ENCODE measurements at places on chromosomes 6 and 20.

GRCh38 chr6:146851837-146852236 lies 253.1 kb downstream of the ADGB start:
- no peak for DNase-seq

DNA sequence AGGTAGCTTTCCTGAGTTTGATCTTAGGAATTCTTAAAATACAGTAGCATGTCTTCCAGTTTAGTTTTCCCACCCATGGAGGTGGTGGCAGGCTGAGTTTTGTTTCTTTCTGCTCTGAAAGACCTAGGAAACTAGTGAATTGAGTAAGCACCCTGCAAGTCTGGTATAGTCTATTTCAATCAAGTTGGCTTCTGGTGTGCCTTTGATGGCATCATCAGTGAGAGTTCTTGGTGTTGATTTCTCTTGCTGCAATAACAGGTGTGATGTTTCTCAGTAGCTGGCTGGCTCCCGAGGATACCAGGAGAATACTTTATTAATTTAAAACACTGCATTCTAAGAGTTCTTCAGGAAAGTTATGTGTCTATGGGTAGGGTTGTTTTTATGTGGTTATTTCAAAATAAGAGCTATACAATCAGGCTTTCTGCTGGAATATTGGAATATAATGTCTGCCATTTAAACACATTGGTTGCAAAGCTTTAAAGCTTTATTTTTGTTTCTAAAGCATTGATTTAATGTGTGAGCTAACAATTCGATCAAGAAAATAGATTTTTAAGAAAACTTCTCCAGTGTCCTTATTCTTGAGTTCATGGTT lies 19.0 kb downstream of the VAPB start:
- DNase-seq, result no peak

- no peak for DNase-seq
Measured at GRCh38 chr20:61957961-61958715, 107.5 kb downstream of the TAF4 start.

DNA sequence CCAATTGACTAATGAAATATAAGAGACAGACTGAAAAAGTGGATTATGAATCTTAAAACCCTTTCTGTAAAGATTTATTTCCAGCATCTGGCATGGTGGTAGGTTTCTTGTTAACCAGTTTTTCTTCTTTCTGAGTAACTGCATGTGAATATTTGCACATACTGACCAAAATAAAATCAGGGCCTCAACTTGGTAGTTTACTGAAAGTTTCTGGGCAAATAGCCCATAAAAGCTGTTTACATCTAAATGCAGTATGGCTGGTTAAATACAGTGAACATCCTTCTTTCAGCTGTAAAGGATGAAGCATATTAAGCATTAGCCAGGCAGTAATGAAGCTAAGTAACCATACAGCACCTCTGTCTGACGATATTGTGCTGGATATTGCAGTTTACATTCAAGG lies 83.6 kb upstream of the EYS start:
- no peak for DNase-seq

DNA sequence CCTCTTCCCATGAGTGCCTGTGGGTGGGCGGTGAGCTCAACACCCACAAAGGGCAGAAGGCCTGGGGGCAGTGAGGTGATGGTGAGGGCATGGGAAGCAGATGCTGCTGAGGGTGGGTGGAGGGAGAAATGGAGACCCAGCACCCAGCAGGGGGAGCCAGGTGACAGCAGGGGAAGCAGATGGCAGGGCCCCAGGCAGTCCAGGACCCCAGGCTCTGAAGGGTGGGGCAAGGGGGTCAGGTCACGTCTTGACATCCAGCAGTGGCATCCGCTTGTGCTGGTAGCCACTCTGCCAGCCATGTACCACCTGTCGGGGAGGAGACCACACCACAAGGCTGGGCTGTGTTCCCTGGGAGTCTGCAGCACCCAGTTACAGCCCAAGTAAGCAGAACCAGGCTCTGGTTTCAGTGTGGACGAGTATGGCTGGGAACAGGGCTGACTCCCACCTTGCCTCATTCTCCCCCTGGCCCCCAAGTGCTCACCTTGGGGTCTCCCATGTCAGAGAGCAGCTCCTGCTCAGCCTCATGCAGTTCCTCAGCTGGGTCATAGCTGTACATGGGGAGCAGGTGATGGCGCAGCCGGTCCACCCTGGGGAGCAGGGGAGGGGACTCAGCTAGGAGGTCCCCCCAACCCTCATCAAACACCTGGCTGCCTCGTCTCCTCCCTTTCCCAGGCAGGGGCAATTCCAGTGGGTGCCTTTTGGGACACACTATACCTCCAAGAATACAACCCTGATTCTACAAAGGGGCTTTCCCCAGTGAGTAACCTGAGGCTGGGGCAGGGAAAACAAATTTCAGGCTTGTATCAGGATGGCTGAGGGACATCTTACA lies 2.0 kb downstream of the SMIM29 start:
- no peak for DNase-seq

DNA sequence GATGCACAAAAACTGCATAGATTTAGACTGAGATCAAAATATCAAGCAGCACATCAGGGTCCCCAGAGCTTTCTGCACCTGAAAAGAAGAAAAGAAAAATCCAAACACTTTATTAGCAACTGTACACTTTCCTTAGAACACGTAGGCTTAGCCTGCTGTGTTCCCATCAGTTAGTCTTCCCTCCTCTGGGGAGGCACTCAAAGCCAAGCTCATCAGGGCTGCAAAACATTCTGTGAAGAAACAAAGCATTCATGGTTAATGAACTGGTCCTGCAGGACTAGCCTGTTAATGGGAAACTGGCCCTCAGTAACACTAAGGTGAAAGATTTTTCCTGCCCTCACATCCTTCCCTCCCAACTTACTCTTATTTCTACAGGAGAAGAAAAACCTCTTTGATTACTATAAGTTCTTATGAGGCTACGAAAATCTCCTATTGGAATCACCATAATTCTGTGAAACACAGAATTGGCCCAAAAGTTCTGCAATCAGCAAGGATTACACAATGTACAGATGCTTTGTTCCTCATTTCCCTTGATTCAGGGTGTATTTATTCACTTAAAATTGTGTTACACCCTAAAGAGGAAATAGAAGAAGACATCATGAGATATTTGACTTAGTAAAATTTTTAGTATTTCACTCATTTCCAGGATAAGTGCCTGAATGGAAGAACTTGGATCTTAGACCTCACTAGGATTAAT lies 901.0 kb upstream of the MAP3K7 start:
- DNase-seq, result no peak

- no peak for DNase-seq
Measured at GRCh38 chr6:73636048-73636447, 17.7 kb downstream of the SLC17A5 start.

DNA sequence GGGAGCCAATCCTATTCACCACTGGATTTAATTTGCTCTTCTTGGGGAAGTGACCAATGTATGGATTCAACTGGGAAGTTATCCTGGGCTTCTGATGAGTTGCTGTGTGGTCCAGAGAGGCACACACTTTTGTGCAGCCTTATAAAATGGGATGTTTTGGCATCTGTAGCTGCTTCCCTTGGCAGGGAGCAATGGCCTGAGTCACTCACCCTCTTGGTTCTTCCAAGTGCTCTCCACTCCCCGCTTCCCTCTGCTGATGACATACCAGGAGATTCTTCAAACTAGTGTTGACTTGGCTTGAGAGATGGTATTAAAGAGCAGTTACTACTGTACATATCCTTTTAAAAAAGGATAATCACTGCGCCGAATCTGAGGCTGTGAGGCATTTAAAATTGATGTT lies 105.8 kb downstream of the JARID2 start:
- DNase-seq, result no peak

- no peak for DNase-seq
Measured at GRCh38 chr6:44036699-44037101, 90.6 kb downstream of the MRPL14 start.

DNA sequence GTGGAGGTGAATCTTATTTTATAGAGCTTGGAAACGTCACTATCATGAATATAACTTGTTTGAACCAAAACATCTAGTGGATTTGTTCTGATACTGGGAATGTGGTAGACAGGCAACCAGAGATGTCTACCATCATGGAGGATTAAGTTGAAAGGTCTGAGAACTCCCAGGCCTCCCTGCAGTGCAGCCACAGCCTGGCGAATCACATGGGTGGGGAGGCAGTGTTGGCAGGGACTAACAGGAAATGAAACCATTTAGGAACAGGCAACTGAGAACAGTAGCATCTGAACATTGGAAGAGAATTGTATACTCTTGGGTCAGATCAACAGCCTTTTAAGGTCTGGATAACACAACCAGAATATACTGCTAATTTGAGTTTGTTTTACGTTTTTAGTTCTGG lies 22.3 kb upstream of the CEP162 start:
- no peak for DNase-seq

DNA sequence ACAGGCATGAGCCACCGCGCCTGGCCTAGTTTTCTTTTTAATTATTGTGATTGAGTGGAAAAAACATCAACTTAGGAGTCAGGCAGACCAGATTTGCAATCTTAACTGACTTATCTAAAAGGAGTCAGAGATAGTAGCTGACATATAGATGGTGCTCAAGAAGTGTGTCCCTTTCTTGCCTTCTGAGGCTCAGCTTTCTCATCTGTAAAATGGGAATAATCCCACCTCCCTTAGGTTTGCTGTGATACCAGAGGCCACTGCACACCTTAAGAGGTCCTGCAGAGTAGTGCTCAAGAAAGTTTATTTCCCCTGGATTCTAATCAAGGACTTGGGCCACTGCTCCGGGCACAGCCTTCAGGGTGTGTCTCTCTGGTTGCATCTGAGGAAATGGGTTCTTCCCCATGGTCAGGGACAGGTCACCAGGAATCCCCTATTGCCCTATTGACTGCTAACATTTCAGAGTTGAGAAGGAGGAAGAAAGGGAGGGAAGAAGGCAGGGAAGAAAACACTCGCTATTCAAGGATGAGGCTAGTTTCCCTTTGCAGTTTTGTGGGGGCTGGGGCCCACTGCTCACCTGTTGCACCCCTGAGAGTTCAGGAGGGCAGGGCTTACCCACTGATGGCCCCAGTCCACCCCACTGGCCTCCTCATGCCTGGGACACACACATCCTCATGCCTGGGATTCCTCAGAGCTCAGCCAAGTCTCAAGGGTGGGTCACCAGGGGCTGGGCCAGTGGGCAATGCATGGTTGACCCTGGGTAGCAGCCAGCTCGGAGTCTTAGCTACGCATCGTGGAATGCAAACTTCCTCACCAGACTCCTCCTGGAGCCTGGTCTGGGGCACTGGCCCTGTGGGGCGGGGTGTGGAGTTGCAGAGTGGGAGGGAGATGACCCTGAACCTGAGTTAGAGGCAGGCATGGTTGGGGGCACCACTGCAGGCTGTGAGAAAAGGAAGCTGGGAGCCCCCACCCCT lies 21.2 kb downstream of the C6orf132 start:
- no peak for DNase-seq

DNA sequence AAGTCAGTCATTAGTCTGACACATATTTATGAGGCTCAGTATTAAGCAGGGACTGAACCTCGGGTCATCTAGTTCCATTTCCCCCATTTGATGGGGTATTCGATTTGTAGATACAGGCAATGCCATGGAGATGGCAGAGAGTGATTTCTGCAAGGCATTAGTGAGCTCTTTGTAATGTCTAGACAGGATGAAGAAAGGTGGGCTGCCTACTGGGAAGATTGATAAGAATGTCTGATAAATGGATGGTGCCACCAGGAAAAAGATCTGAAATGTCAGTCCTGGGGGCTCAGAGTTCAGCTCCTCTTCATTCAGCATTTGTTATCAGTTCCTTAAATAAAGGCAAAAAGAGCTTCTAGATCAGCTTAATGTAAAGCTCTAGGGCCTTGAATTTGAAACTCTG lies 51.4 kb downstream of the HS3ST5 start:
- DNase-seq, result no peak

DNA sequence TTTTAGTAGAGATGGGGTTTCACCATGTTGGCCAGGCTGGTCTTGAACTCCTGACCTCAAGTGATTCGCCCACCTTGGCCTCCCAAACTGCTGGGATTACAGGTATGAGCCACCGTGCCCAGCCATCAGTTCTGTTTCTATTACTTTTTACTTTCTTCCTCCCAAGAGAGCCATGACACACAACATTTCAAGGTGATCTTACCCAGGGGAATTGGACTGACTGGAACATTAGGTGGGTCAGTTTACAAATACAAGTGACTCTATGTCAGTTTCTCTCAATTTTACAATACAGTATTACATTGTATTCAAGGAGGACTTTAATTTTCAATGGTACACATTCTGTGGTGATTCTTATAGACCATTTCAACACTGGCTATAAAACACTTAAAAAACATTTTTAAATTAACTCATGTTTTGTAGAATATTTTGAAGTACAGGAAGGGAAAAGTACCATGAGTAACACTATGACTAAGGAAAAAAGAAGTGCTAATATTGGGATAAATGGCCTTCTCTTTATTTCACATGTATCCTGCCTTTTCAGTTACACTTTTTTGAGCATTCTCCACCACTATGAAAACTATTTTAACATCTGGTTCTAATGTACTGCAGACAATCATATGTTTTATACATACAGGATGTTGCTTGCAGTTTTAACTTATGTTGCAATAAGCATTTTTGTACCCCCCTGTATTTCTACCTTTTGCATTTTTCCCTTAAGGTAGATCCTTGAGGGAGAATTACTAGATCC lies 8.4 kb downstream of the TPBG start:
- DNase-seq, result no peak

DNA sequence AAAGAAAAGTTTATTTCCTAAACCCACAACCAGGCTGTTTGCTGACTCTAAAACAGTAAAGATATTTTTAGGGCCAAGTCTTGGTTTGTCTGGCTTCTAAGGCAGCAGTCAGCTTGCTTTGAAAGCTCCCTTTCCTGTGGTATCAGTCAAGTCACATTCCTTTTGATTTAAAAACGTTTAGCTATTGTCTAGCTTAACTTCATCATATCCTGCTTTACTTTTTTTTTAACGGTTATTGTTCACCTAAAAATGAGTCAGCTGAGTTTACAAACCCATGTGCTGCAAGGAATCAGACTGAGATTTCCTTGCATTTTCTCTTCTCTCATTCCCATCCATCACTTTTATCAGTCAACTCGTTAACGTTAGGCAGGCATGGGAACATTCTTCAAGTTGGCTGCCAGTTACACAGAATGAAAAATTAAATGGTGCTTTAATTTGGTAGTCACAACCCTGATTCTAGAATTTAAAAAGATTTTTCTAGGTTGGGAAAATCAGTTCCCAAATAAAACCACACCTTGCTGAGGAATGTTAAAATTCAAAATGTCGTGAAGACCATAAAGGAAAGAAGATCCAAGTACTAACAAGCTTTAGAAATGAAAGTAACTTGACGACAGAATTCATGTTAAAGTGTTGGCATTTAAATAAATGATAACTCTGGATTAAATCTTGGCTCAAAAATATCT lies 45.9 kb downstream of the ELOVL5 start:
- DNase-seq, result no peak

GRCh38 chr20:46683011-46683667 lies 6.1 kb downstream of the TP53RK start:
- DNase-seq, result no peak

- DNase-seq, result no peak
Measured at GRCh38 chr20:50475681-50476292, 34.4 kb upstream of the PTPN1 start.

- no peak for DNase-seq
Measured at GRCh38 chr6:56458324-56458884, 184.3 kb downstream of the DST start.

- no peak for DNase-seq
Measured at GRCh38 chr6:135346747-135347146, 150.8 kb downstream of the AHI1 start.

GRCh38 chr6:99294786-99295185 lies 54.7 kb downstream of the FAXC start:
- DNase-seq, result no peak

GRCh38 chr6:147653631-147654030 lies 145.1 kb downstream of the SAMD5 start:
- no peak for DNase-seq

GRCh38 chr6:44508646-44509045 lies 121.1 kb downstream of the CDC5L start:
- no peak for DNase-seq

GRCh38 chr20:60022849-60023248 lies 64.6 kb downstream of the CDH26 start:
- no peak for DNase-seq
